ENCODE measurements at places on chromosomes 1 and 21.
A peak's percentile ranks its signal among the peaks of the same experiment; 100 is the strongest.

DNA sequence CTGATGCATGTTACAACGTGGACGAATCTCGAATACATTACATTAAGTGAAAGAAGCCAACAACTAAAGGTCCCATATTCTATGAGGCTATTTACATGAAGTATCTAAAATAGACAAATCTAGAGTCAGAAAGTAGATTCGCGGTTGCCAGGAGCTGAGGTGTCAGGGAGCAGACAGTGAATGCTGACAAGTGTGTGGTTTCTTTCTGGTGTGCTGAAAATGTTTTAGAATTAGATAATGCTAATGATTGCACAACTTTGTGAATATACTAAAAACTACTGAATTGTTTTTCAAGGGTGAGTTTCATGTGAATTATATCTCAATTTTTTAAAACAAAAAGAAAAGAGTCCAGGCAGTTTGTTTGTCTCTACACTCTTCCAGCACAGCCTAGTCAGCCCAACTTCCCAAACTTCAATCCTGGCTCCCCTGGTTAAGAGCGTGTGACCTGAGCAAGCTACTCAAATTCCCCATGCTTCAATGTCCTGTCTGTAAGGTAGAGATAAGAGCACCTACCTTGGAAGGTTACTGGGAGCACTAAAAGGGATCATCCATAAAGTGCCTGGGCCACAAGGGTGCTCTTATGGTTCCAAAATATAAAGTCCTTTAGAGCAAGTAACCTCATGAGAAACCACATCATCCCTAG lies 20.9 kb downstream of the HLCS start:
- no peak for DNase-seq
- no peaks in the 10 kb centered on the region for H3K4me1 ChIP-seq
- no peaks in the 10 kb centered on the region for H3K36me3 ChIP-seq
- H3K27ac ChIP-seq = no peak overlapping the region

DNA sequence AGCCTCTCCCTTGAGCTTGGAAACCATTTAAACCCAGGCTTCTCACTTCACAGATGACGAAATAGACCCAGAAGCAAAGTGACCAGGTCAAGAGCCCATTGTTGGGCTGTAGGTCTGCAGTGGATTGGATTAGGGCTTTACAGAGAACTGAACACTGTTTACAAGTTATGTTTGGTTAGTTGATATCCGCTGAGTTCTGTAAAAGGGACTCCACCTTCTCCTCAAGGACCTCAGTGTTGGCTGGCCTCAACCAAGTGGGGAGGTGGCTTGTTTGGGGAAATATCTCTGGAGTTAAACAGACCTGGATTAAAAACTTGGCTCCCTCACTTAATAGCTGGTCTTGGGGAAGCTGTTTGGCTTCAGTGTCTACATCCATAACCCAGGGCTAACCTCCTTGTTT lies 88.1 kb downstream of the UCK2 start:
- no peak for DNase-seq
- no peaks in the 10 kb centered on the region for H3K27me3 ChIP-seq
- H3K4me1 ChIP-seq = no peaks in the 10 kb centered on the region
- no peak overlapping the region for H3K27ac ChIP-seq
- no peaks in the 10 kb centered on the region for H3K36me3 ChIP-seq

GRCh38 chr21:35578347-35578782 lies 482.0 kb downstream of the SETD4 start:
- no peak overlapping the region for H3K4me3 ChIP-seq
- H3K27me3 ChIP-seq = no peaks in the 10 kb centered on the region
- no peaks in the 10 kb centered on the region for H3K4me1 ChIP-seq
- DNase-seq = no peak
- H3K36me3 ChIP-seq = no peaks in the 10 kb centered on the region

DNA sequence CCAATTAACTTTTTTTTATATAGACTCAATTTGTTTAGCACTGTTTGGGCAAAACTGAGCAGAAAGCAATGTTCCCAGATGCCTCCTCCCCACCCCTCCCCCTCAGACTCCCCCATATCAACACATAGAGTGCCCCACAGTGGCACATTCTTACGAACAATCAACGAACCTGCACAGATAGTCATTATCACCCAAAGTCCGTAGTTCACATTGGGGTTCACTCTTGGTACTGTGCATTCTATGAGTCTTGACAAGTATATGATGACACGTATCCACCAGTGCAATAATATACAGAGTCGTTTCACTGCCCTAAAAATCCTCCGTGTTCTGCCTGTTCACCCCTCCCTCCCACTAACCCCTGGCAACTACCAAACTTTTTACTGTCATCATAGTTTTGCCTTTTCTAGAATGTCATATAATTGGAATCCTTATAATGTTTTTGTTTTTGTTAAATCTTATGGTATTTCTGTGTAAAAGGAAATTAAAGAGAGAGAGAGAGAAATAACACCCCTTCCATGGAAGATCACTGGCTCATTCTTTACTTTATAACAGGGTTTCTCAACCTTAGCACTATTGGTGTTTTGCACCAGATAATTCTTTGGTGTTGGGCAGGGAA lies 37.2 kb upstream of the HNRNPU start:
- H3K27me3 ChIP-seq = no peaks in the 10 kb centered on the region
- no peak for DNase-seq
- H3K4me1 ChIP-seq = no peaks in the 10 kb centered on the region
- no peaks in the 10 kb centered on the region for H3K36me3 ChIP-seq
- no peak overlapping the region for H3K27ac ChIP-seq

DNA sequence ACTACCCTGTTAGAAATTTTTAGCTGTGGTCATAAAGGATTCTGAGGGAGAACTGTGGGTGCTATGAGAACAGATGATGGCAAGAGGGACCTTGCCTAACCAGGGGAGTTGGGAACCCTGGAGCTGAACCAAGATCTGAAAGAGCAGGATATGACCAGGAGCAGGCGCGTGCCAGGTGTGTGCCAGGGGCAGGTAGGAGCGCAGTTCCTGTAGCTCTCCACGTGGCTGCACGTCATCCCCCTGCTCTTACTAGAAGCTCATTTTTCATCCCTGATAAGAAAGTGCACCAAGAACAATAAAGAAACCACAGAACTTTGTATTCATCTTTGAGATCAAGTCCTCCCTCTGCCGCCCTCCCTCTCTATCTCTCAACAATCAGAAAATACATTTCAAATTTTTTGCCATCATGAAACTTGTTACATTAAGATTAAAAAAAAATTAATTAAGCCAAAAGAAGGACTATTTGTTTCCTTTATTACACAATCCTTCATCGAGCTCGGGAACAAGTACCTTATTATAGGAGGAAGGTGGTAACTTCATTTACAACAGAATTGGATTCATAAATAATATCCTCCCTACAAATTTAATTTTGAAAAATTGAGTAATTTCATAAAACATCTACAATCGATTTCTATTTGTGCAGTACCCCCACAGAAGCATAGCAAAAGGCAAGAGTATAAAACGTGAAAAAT lies 78.5 kb downstream of the SLC35F3 start:
- H3K4me1 ChIP-seq = no peaks in the 10 kb centered on the region
- H3K27ac ChIP-seq = no peak overlapping the region
- no peaks in the 10 kb centered on the region for H3K27me3 ChIP-seq
- H3K36me3 ChIP-seq = no peaks in the 10 kb centered on the region

- no peak for DNase-seq
- no peak overlapping the region for H3K4me3 ChIP-seq
- H3K36me3 ChIP-seq = no peaks in the 10 kb centered on the region
- no peak overlapping the region for H3K27ac ChIP-seq
- no peaks in the 10 kb centered on the region for H3K4me1 ChIP-seq
Measured at GRCh38 chr1:196091397-196092135, 516.7 kb downstream of the KCNT2 start.

- H3K4me3 ChIP-seq = no peak overlapping the region
- DNase-seq = no peak
- no peaks in the 10 kb centered on the region for H3K36me3 ChIP-seq
- no peak overlapping the region for H3K27ac ChIP-seq
- no peaks in the 10 kb centered on the region for H3K4me1 ChIP-seq
- H3K27me3 ChIP-seq = no peaks in the 10 kb centered on the region
Measured at GRCh38 chr1:195664628-195665027, 943.6 kb downstream of the KCNT2 start.

- no peaks in the 10 kb centered on the region for H3K27me3 ChIP-seq
- no peaks in the 10 kb centered on the region for H3K36me3 ChIP-seq
- no peak overlapping the region for H3K27ac ChIP-seq
- no peak overlapping the region for H3K4me3 ChIP-seq
- no peaks in the 10 kb centered on the region for H3K4me1 ChIP-seq
- DNase-seq = no peak
Measured at GRCh38 chr1:223062177-223062576, 80.9 kb downstream of the TLR5 start.

- peak; percentile 79 for DNase-seq
- H3K4me1 ChIP-seq = no peaks in the 10 kb centered on the region
- H3K4me3 ChIP-seq = peak overlapping the region; percentile 18
Measured at GRCh38 chr1:1304331-1305299, 3.1 kb downstream of the ACAP3 start.

DNA sequence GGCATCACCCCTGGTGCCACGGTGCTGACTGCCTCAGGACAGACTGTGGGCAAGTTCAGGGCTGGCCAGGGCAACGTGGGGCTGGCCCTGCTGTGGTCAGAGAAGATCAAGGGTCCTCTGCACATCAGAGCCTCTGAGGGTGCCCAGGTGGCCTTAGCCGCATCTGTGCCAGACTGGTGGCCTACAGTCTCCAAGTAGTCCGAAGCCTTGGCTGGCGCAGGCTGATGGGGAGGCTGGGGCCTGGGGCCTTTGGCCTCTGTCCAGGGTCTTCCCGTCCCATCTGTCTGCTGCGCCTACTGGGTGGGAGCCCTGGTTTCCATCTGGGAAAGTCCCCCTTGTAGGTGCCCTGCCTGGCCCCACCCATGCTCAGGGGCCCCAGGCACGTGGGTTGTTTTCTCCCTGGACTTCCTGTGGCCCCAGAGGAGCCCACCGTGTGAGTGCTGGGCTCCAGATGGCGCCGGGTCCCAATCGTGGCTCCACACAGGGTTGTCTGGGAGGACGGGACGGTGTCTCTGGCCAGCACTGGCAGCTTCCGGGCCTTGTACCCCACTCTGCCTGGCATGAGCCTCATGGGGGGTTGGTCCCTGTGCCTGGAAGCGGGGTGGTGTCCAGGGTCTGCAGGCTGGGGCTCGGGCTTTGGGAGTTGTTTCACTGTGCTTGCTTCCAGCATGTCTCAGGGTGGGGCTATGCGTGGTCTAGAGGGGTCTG lies 9.9 kb downstream of the IBA57 start:
- no peak overlapping the region for H3K27ac ChIP-seq
- no peak for DNase-seq
- no peak overlapping the region for H3K4me3 ChIP-seq
- peaks cover 18% of the 10 kb centered on the region for H3K36me3 ChIP-seq
- H3K27me3 ChIP-seq = no peaks in the 10 kb centered on the region
- H3K4me1 ChIP-seq = peaks cover 3% of the 10 kb centered on the region

GRCh38 chr1:7721940-7722669 lies 49.0 kb upstream of the VAMP3 start:
- no peaks in the 10 kb centered on the region for H3K27me3 ChIP-seq
- no peaks in the 10 kb centered on the region for H3K36me3 ChIP-seq
- H3K4me1 ChIP-seq = peaks cover 7% of the 10 kb centered on the region
- DNase-seq = no peak

- H3K4me3 ChIP-seq = no peak overlapping the region
- no peak for DNase-seq
- no peaks in the 10 kb centered on the region for H3K27me3 ChIP-seq
- H3K27ac ChIP-seq = no peak overlapping the region
Measured at GRCh38 chr1:41582851-41583657, 98.6 kb upstream of the EDN2 start.

DNA sequence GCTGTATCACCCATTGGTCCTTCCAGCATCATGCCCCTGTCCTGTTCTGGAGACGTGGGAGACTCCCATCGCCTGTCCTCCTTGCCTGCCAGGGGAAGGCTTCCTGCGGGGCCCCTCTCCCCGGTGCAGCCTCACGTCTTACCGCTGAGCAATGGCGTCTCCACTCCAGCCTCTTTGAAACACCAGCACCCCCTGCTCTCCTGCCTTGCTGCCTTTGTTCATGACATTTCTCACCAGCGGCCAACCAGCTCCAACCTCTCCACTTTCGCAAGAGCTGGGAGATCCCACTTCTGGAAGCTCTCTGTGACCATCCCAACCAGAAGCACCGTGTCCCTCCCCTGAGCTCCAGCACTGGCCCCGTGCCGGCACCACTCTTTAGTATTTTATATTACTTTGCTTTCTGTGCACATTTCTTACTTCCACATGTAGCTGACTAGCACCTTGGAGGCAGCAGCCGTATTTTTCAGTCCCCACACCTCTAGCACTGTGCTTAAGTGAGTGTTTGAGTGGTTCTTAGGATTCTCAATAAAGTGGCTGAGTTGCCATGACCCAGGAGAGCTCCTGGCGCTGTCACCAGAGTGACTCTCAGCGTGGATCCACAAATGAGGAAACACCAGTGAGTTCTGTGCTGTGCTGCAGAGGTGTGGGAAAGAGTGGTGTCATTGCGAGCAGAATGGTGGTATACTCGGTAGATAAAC lies 83.5 kb downstream of the ATP5PO start:
- no peak for DNase-seq
- no peaks in the 10 kb centered on the region for H3K27me3 ChIP-seq
- no peak overlapping the region for H3K4me3 ChIP-seq
- H3K4me1 ChIP-seq = peaks cover 11% of the 10 kb centered on the region
